A549 treated with CpdA at 1 μM for 4 hours (cell line): ENCODE measurements at places on chromosomes 5 and 9. TPM values are rescaled to one million over a fixed set of nuclear protein-coding genes. Genes with fewer than 3 reads are reported as not detected.

The CFAP77 gene
- 0.08 to 0.28 TPM (median 0.10 TPM) in 3 of 5 replicates, not detected in the others for total RNA-seq

The RPL12 gene
- 2,700 to 2,873 TPM (median 2,816 TPM) in 5 replicates for total RNA-seq

The SLC6A18 gene
- not detected in 5 replicates for total RNA-seq

The SLC45A2 gene
- total RNA-seq, result 0.07 to 0.16 TPM in 2 of 5 replicates, not detected in the others

The LCP2 gene
- not detected in 5 replicates for total RNA-seq

The SLIT3 gene
- 13.2 to 21.0 TPM (median 19.6 TPM) in 5 replicates for total RNA-seq

The LCN6 gene
- not detected in 5 replicates for total RNA-seq

The ZBTB26 gene
- total RNA-seq, result 1.5 to 2.6 TPM (median 2.1 TPM) in 5 replicates

The PAX5 gene
- 0.01 to 0.06 TPM (median 0.02 TPM) in 3 of 5 replicates, not detected in the others for total RNA-seq

The INSL4 gene
- 15.5 to 17.9 TPM (median 16.0 TPM) in 5 replicates for total RNA-seq

The IFNE gene
- 1.6 to 3.3 TPM (median 2.3 TPM) in 5 replicates for total RNA-seq

The HTR4 gene
- total RNA-seq, result not detected in 5 replicates

The FAM81B gene
- not detected in 5 replicates for total RNA-seq

The SFXN1 gene
- 87.2 to 109 TPM (median 95.9 TPM) in 5 replicates for total RNA-seq

The IFNA2 gene
- total RNA-seq, result not detected in 5 replicates

The HMCN2 gene
- total RNA-seq, result 0.03 to 0.14 TPM (median 0.08 TPM) in 5 replicates

The ARID3C gene
- 0.15 to 0.33 TPM (median 0.23 TPM) in 4 of 5 replicates, not detected in the other for total RNA-seq

The TAF1L gene
- not detected in 5 replicates for total RNA-seq

The DIPK1B gene
- total RNA-seq, result 6.4 to 10.5 TPM (median 7.9 TPM) in 5 replicates

The SPINK6 gene
- 0.26 to 1.4 TPM (median 0.37 TPM) in 5 replicates for total RNA-seq

The KIF24 gene
- 3.4 to 3.8 TPM (median 3.6 TPM) in 5 replicates for total RNA-seq

The RHOBTB3 gene
- total RNA-seq, result 5.9 to 10.0 TPM (median 7.3 TPM) in 5 replicates

The COL15A1 gene
- total RNA-seq, result 0.25 to 0.36 TPM (median 0.28 TPM) in 5 replicates

The ENHO gene
- total RNA-seq, result 1.3 to 2.3 TPM (median 2.0 TPM) in 5 replicates

The RXRA gene
- total RNA-seq, result 27.6 to 38.4 TPM (median 34.9 TPM) in 5 replicates

The SH3PXD2B gene
- total RNA-seq, result 12.0 to 17.7 TPM (median 16.0 TPM) in 5 replicates

The WNK2 gene
- 5.9 to 7.7 TPM (median 6.6 TPM) in 5 replicates for total RNA-seq

The PCDHGA3 gene
- total RNA-seq, result 0.05 to 0.09 TPM in 2 of 5 replicates, not detected in the others

The PRRT1B gene
- 0.61 to 0.89 TPM (median 0.80 TPM) in 5 replicates for total RNA-seq

The LPAR1 gene
- total RNA-seq, result 10.7 to 12.1 TPM (median 11.3 TPM) in 5 replicates

The ARSI gene
- 33.5 to 52.9 TPM (median 42.9 TPM) in 5 replicates for total RNA-seq

The PLAC8L1 gene
- total RNA-seq, result 0.27 to 0.41 TPM in 2 of 5 replicates, not detected in the others

The MAMDC2 gene
- total RNA-seq, result 0.17 to 0.38 TPM (median 0.25 TPM) in 5 replicates

The PCDHGA9 gene
- total RNA-seq, result 0.06 to 0.14 TPM (median 0.08 TPM) in 3 of 5 replicates, not detected in the others

The PIP5K1B gene
- total RNA-seq, result not detected in 5 replicates

The RORB gene
- not detected in 5 replicates for total RNA-seq

The ADGRV1 gene
- total RNA-seq, result 0.74 to 1.1 TPM (median 0.80 TPM) in 5 replicates

The GHR gene
- total RNA-seq, result 0.01 to 0.05 TPM in 2 of 5 replicates, not detected in the others

The KIF4B gene
- 0.01 to 0.02 TPM (median 0.02 TPM) in 3 of 5 replicates, not detected in the others for total RNA-seq

The HAVCR1 gene
- total RNA-seq, result 26.6 to 46.6 TPM (median 37.2 TPM) in 5 replicates

The CDO1 gene
- 0.05 to 0.09 TPM in 2 of 5 replicates, not detected in the others for total RNA-seq

The CTSL gene
- 898 to 1,037 TPM (median 949 TPM) in 5 replicates for total RNA-seq

The SQSTM1 gene
- 1,418 to 2,161 TPM (median 1,454 TPM) in 5 replicates for total RNA-seq

The TRPM3 gene
- total RNA-seq, result not detected in 5 replicates
